ENCODE measurements at places on chromosomes 2 and 18. TPM values are rescaled to one million over a fixed set of nuclear protein-coding genes. Genes with fewer than 3 reads are reported as not detected.

DNA sequence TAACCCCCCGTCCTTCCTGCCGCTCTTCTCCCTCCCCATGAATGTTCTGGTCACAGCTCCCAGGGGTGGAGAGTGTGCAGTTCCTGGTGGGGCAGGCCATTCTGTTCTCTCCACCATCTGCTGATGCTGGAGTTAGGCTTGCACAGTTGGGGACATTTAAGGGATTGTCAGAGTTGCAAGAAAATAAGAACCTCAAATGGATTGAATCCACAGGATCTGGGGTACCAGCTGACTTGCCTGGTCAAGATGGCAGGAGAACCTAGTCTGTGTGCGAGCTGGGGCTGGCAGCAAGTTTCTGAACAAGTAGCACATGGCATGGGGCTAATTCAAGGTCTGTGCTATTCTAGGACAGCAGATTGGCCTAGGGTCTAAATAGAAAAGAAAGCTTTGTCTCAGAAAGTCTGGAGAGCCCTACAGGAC, 60.8 kb upstream of the TXNDC2 start:
- DNase-seq = no peak

Gene CIDEA
- total RNA-seq = not detected

Gene RAPH1
- total RNA-seq = 36.5 TPM

DNA sequence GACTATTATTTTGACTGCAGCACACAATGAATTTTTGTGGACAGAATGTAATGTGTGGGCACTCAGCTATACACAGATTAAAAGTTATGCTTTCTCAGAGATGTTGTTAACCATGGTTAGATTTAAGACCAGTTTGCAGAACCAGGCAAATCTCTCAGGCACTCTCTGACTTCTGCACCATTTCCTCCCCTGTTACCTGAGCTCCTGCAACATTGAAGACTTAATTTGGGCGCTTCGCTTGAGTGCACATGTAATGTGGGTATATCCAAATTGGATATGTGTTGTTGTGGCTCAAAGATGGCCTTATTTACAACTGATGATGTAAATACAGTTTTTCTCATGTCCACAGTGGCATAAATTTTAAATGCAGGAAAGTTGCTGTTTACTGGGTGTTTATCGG, 469.4 kb downstream of the PTPRM start:
- no peak for DNase-seq

GRCh38 chr2:16325976-16326510, 339.6 kb downstream of the CYRIA start:
- no peak for DNase-seq

GRCh38 chr2:239965318-239965717, 59.8 kb downstream of the NDUFA10 start:
- no peak for DNase-seq

Gene RFTN2
- total RNA-seq = 8.3 TPM

Gene PRSS56
- total RNA-seq = not detected

DNA sequence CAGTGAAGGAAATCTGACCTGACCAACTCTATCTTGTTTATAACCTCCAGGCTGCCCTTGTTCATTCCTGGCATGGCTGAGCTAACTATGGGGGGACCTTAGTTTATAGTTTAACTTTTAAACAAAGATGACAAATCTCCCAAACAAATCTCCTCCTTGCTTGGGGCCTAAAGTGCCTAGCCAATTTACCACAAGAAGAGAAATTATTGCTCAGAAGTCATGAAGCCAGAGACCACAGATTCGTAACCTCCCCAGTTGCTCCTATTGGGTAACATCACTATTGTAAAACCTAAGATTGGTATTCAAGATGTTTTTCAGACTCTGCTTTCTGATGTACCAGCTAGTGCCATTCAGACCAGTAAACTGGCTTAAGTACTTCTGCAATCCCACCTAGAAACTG, 649.4 kb upstream of the SLC8A1 start:
- no peak for DNase-seq

GRCh38 chr2:21001225-21001946, 42.5 kb downstream of the APOB start:
- DNase-seq = no peak

Gene CENPA
- 1.9 TPM for total RNA-seq

- DNase-seq = no peak
Observed at GRCh38 chr18:59874166-59874565, 25.6 kb upstream of the PMAIP1 start.

- DNase-seq = no peak
Observed at GRCh38 chr2:113175042-113175628, 1.4 kb downstream of the PSD4 start.

Gene ANTXR1
- 36.0 TPM for total RNA-seq

- DNase-seq = peak; percentile 23
Observed at GRCh38 chr18:6414118-6414722, 491 bp downstream of the L3MBTL4 start.

DNA sequence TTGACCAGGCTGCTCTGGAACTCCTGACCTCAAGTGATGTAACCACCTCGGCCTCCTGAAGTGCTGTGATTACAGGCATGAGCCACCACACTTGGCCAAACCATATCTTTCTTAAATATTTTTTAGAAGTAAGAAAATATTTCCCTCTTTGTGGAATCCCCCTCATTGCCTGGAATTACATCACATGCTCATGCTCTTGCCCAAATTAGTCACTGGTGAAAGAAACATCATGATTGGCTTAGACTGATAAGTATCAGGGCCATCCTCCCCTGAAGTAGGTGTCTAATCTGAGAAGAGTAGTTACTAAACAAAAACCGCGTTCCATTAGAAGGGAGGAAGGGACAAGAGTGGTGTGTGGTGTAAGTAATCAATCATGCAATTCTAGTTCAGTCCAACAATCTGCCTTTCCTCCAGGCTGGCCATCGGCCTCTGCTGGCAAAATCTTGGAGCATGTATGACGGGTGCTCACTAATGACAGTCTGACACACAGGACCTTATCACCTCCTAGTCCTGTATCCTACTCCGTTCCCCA, 52.3 kb upstream of the SCG2 start:
- DNase-seq = no peak

Gene C2orf72
- total RNA-seq = 5.4 TPM

Gene SERPINB13
- total RNA-seq = not detected

Gene SPIRE1
- 19.6 TPM for total RNA-seq

Gene THOC1
- 37.0 TPM for total RNA-seq

DNA sequence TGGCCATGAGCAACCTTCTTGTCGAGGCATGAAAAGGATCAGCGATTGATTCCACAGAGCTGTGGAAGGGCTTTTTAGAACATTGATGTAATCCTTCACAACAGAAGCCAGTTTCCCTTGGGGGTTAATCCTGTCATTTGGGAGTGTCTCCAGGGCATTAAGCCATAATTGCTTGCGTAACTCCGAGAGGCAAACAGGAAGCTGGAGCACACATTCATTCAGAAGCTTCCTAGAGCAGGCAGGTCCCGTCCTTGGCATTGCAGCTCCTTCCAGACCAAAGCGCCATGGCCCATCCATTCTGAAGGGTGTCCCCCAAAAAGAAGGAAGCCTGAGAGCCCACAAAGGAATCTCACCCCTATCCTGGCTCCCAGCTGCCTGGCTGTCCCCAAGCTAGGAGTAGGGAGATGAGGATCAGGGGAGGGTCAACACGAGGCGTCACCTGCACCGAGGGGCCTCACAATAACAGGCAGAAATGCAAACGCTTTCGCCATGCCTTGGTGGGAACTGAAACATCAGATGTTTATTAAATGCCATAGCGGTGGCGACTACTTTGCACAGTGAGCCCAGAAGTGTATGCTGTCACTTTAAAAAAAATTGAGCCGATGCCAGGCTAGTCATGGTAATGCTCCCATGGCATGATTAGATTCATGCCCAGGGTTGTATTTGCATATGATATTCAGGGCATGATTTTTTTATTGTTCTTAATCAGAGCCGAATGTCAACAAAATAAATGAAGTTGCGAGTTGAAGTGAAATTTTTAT, 339.4 kb downstream of the BCL11A start:
- DNase-seq = no peak

DNA sequence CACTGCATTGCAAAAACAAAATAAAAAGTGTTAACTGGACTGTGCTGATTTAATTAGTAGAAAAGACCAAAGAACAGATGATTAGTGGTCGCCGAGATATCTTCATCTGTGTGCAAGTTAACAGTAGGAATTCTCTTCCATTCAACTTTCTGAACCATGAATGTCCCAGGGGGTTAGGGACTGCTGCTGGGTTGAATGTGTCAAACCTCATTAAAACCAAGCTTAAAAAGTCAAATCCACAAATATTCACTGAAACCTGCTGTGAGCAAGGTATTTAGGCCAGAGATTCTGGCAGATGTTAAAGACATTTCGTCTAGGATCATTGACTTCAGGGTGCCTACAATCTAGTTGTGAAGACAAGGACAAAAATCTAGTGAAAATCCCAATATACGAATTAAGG, 58.7 kb downstream of the STPG4 start:
- DNase-seq = no peak

DNA sequence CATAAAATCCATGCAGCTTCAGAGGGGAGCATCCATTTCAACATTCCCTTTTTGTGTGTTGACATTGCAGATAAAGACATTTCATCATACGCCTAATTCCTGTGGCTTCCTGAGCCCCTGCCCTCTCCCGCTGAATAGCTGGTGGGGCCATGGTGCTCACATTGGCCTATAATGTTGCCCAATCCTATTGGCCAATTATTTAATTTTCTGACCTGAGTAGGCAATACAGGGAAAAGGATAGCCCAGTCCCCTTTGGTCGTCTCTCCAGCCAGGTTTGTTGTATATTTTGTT, 163.8 kb upstream of the MYCN start:
- peak; percentile 87 for DNase-seq

GRCh38 chr2:219308142-219309101, 779 bp downstream of the PTPRN start:
- DNase-seq = peak; percentile 77

Data from cardiac muscle cell (in vitro differentiated cells and primary cell).